ENCODE measurements at places on chromosomes 5 and 9. TPM values are rescaled to one million over a fixed set of nuclear protein-coding genes. Genes with fewer than 3 reads are reported as not detected.

Gene IGFBPL1
- 6.0 TPM for total RNA-seq

Gene GOLGA2
- 18.3 TPM for total RNA-seq

Gene PLAC8L1
- 0.24 TPM for total RNA-seq

Gene GLRA1
- total RNA-seq = not detected

Gene SHISAL2B
- total RNA-seq = not detected

Gene SPINK9
- 0.33 TPM for total RNA-seq

Gene BARX1
- total RNA-seq = 0.14 TPM

Gene FLT4
- total RNA-seq = 1.0 TPM

DNA sequence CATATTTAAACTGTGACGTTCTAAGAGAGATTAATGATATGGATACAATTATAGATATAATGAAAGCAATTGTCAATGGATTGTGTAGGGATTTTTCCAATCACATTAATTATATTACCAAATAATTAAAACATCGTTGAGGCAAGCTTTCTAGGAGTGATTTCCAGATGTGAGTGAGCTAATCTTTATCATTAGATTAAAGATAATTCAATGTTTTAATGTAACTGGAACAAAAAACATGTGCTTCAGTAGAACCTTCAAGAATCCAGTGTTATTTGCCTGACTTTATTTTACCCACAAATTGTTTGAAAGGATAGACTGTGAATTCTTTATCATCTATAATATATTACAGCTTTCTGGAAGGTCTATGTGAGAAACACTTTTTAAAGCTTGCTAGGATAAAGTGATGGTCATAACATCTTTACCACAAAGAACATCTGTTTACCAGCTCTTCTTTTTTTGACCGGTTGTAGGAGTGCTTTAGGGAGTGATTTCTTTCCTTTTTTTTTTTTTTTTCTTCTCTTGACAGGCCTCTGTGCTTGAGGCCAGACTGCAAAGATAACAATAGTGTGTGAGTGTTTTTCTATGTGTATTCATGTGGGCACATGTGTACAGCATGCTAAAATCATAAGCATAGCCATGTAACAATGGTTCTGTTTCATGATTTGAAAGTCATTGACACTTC lies 35.0 kb downstream of the SNCAIP start:
- H3K36me3 ChIP-seq = no peaks in the 10 kb centered on the region
- no peaks in the 10 kb centered on the region for H3K4me1 ChIP-seq
- no peak for DNase-seq
- H3K27me3 ChIP-seq = no peaks in the 10 kb centered on the region
- no peak overlapping the region for H3K27ac ChIP-seq

DNA sequence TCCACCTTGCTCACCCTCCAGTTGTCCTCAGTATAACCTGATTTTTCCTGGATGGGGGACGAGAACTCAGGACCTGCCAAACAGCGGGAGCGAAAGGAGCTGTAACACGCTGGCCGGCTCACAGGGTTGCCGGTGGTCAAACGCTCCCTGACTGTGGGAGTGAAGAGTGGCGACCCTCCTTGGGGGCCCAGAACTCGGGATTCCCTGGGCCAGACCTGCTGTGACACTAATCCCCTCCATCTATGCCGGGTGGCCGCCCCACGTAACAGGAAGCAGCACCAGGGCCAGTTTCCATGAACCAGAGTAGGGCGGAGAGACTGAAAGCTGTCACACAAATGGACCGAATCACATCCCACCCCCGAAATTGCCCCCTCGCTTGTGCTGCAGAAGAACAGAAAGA lies 1809.2 kb upstream of the ACO1 start:
- no peak for DNase-seq
- H3K27ac ChIP-seq = no peak overlapping the region
- no peaks in the 10 kb centered on the region for H3K36me3 ChIP-seq
- H3K4me1 ChIP-seq = no peaks in the 10 kb centered on the region

DNA sequence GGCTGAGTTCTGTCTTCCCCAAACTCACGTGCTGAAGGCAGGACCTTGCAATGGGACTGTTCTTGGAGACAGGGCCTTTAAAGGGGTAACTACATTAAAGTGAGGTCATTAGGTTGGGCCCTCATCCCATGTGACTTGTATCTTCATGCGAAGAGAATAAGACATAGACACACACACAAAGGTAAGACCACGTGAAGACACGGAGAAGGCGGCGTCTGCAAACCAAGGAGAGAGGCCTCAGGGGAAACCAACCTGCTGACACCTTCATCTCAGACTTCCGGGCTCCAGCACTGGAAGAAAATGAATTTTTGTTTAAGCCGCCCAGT lies 50.7 kb upstream of the KCNMB1 start:
- no peak overlapping the region for H3K4me3 ChIP-seq
- no peaks in the 10 kb centered on the region for H3K36me3 ChIP-seq
- no peaks in the 10 kb centered on the region for H3K4me1 ChIP-seq

DNA sequence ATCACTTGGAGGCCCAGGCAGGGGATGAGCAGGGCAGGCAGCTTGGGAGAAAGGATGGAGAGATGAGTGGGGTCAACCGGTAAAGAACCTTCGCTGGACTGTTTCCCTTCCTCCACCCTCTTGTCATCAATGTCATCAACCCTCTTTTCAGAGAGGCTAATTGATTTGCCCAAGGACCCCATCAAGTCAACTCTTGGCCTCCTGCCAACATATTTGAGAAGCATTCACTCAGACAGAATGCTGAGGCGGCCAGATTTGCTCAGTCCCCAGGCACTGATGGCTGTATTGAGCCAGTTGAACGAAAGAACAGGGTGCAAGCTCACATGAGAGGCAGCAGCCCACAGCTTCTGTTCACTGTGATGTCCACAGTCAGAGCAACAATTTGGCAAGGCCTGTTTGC lies 193.5 kb downstream of the RFK start:
- H3K4me3 ChIP-seq = no peak overlapping the region
- H3K27ac ChIP-seq = no peak overlapping the region
- no peak for DNase-seq
- H3K36me3 ChIP-seq = no peaks in the 10 kb centered on the region
- H3K4me1 ChIP-seq = no peaks in the 10 kb centered on the region
- no peaks in the 10 kb centered on the region for H3K27me3 ChIP-seq

- peaks cover 18% of the 10 kb centered on the region for H3K36me3 ChIP-seq
- H3K27ac ChIP-seq = no peak overlapping the region
- H3K4me3 ChIP-seq = no peak overlapping the region
- peaks cover 10% of the 10 kb centered on the region for H3K4me1 ChIP-seq
- H3K27me3 ChIP-seq = no peaks in the 10 kb centered on the region
- no peak for DNase-seq
These were observed 47.3 kb downstream of the PFDN1 start for GRCh38 chr5:140255460-140256157.

- H3K27me3 ChIP-seq = no peaks in the 10 kb centered on the region
- no peak overlapping the region for H3K27ac ChIP-seq
- H3K36me3 ChIP-seq = no peaks in the 10 kb centered on the region
- H3K4me1 ChIP-seq = peaks cover 15% of the 10 kb centered on the region
These were observed 7.2 kb upstream of the FYB1 start for GRCh38 chr5:39226558-39226957.

DNA sequence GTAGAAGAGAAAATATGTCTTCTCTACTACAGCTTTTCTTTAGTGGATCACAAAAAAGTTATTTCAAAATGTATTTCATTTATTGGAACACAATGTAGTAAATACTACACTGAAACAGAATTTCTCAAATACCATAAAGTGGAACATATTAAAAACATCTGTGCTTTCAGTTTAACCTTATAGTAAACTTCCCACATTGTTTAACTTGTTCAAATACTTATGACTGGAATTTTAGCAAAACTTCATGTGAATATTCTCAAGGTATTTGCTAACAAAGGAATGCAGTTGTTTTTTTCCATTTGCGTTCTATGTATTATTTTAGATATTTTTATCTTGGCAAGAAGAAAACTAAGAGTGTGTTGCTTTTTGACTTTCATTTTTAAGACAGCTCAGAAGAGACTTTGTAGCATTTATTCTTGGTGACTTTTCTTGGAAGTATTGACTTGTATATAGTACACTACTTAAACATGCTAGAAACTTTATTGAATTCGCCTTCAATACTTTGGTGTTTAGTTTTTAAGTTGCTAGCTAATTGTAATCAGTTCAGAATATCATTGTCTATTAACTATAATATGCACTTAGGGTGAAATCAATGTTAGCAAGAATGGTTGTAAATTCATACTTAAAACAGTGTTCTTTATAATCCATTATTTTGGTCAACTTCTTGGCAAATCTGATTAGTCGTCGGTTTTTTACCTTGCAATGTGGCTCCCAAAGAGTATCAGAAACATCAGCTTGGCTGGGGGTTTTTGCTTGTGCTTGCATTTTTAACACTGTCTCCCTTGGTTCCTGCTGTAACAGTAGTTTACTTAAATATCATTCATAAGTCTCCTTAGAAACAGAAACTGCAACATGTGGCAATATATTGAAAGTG lies 5.0 kb upstream of the RHOBTB3 start:
- no peak overlapping the region for H3K4me3 ChIP-seq
- DNase-seq = no peak
- no peaks in the 10 kb centered on the region for H3K36me3 ChIP-seq
- no peak overlapping the region for H3K27ac ChIP-seq
- H3K27me3 ChIP-seq = no peaks in the 10 kb centered on the region

- DNase-seq = no peak
- H3K4me1 ChIP-seq = no peaks in the 10 kb centered on the region
- H3K27me3 ChIP-seq = no peaks in the 10 kb centered on the region
These were observed 67.3 kb upstream of the ADRB2 start for GRCh38 chr5:148759101-148759500.

GRCh38 chr9:137407590-137408300 lies 15.2 kb downstream of the EXD3 start:
- no peak overlapping the region for H3K4me3 ChIP-seq
- DNase-seq = no peak
- peaks cover 30% of the 10 kb centered on the region for H3K27me3 ChIP-seq
- no peak overlapping the region for H3K27ac ChIP-seq
- no peaks in the 10 kb centered on the region for H3K4me1 ChIP-seq

DNA sequence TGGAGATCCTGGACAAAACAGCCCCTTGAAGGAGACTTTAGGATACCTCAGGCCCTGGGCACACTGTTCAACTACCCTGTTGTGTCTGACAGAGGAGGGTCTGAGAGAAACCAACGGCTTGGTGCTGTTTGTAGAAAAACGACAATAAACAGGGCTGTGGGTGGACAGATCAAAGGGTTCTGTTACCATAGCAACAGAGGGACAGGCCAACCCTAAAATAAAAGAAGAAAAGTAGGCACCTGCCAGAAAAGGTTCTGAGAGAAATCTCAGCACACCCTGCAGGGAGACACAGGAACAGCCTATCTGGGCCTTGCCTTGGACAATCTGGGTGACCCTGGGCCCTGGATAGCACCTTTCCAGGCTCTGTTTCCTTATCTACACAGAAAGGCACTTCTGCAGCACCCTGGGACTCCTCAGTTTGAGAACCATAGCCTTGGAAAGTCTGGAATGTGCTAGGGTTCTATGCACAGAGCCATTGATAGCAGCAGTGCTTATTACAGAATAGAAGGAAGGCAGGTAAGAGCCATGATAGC lies 104.8 kb upstream of the TBC1D2 start:
- H3K36me3 ChIP-seq = no peaks in the 10 kb centered on the region
- H3K27me3 ChIP-seq = no peaks in the 10 kb centered on the region
- no peak overlapping the region for H3K27ac ChIP-seq
- H3K4me3 ChIP-seq = no peak overlapping the region
- no peak for DNase-seq

- no peaks in the 10 kb centered on the region for H3K27me3 ChIP-seq
- DNase-seq = no peak
- H3K4me1 ChIP-seq = no peaks in the 10 kb centered on the region
- H3K27ac ChIP-seq = no peak overlapping the region
These were observed 118.6 kb upstream of the DAB2 start for GRCh38 chr5:39543335-39543734.

All from thymus (tissue), 14 donors.